Mammary epithelial cell (primary cell): ENCODE measurements at places on chromosomes 5 and 9.

DNA sequence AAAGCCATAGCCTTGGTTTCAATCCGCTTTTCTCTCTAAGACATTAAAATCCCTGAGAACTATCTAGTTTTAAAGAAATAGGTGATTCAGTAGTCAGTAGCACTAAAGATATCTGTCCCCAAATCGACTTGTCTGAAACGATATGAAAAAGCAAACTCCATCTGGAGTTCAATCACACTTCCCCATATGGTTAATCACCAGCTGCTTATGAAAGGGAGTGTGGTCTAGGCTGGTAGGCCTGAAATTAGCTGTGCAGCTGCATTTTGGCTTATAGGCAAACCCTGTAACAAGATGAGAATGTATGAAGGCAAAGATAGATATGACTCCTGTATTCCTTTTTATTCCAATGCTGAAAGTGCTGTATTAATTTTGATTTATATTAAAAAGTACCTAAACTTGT is 65.9 kb downstream of the DMRTA1 start:
- DNase-seq, result no peak

- no peak for DNase-seq
Observed at GRCh38 chr5:127907907-127908306, 175.7 kb upstream of the SLC12A2 start.

- peak; percentile 58 for DNase-seq
Observed at GRCh38 chr5:153981905-153982605, 56.7 kb downstream of the FAM114A2 start.

- no peak for DNase-seq
Observed at GRCh38 chr5:138648841-138649240, 73.6 kb upstream of the HSPA9 start.

DNA sequence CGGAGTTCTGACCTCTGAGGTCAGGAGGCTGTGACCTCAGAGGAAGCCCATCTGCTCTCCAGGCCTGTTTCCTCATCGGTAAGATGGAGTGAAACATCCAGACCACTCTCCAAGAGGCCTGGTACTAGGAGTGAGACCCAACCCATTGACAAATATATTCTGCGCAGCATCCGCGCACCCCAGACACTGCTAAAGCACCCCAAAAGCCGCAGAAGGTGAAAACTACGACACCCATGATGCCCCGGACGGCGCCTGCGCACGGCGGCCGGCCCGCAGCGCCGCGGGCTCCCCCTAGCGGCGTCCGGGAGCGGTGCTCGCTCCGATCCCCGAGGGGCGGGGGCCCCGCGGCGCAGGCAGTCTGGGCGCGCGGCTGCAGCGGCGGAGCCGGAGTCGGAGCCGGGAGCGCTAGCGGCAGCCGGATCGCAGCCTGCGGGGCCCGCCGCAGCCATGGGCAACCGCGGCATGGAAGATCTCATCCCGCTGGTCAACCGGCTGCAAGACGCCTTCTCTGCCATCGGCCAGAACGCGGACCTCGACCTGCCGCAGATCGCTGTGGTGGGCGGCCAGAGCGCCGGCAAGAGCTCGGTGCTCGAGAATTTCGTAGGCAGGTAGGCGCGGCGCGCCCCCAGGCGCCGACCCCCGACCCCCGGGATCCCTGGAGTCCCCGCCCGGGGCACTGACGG is at the start of gene DNM1:
TSS of gene DNM1 (plus strand) at position 356 of the 683 bp plus-strand sequence. CDS start at position 448, 92 bp downstream.
- peak; percentile 38 for DNase-seq

DNA sequence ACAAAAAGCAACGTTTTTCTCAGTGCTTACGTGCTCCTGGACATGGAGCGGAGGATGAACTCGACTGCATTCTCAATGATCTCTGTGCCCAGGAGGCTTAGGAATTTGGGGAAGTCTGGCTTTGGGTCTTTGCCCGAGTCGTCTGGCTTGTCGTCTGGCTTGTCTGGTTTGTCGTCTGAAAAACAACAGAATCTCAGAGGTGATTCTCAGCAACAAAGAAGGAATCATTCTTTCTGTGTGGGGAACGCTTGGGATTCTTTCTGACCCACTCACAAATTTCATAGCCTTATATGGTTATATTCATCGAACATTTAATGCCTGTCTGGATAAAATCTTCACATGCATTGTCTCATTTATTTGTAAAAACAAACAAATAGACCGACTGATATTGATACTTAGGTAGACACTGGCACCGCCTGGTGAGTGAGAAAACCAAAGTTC is 4.7 kb downstream of the C5orf46 start:
- no peak for DNase-seq

DNA sequence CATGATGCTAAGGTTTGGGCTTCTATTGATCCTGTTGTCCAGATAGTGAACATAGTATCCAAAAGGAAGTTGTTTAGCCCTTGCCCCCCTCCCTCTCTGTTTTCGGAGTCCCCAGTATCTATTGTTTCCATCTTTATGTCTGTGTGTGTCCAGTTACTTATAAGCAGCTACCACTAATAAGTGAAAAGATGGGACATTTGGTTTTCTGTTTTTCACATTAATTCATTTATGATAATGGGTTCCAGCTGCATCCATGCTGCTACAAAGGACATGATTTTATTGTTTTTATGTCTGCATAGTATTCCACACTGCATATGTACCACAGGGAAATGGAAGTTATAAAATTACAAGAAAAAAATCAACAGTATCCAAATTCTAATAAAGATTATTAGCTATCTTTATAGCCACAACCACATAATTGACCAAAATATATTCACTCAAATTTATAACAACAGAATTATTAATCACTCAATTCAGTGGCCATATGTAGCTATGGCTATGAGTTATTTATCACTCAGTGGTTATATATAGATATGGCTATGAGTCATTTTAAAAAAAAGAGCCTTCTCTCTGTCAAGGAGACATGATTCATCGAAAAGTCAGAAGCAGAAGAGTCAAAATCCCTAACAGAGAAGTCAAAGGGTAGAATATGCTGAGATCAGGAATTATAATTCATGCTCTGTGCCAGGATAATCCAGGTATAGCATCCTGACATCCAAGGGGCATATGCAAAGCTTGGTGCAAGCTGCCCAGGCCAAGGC is 367.5 kb downstream of the DEPDC1B start:
- peak; percentile 78 for DNase-seq

DNA sequence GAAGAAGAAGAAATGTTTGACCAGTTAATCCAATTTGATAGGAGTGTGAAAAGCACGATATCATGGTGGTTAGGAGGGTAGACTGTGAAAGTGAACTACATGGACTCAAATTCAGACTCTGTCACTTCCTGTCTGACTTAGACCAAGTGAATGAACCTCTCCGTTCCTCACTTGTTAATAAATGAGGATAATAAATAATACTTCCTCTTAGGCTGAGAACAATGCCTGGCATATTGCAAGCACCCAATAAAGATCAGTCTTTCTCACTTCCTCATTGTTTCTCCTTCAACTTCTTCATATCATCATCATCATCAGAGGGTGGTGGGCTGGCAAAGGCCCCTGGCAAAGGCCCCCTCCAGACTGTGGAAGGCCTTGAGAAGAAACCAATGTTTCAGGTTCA is 148.7 kb downstream of the CDK5RAP2 start:
- no peak for DNase-seq

DNA sequence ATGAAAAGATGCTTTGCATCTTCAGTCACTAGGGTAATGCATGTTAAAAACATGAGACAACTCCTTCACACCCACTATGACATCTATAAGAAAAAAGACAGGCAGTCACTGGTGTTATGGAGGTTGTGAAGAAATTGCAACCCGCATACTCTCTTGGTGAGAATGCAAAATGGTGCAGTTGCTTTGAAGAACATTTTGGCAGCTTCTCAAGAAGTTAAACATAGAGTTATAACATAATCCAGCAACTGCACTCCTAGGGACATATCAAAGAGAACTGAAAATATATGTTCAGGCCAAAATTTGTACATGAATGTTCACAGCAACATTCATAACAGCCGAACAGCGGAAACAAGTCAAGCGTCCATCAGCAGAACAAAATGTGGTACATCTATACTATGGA is 46.3 kb upstream of the TBC1D9B start:
- no peak for DNase-seq

DNA sequence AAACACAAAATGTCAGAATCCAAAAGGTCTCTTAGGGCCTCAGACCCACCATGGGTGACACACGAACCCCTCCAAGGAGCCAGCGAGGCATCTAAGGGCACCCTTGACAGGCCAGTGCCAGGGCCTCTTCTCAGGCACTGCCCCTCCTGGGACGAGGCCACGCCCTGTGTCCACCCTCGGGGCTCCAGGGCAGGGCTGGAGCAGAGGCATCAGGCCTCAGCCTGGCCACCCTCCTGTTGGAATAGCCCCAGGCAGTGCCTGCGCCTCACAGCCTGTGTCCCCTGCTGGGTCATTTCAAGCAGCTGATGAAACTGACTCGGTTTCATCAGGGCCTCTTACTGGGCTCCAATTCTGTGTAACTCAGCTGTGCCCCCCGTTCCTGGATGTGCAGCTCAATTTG is 32.8 kb upstream of the SUSD3 start:
- no peak for DNase-seq

- DNase-seq, result no peak
Observed at GRCh38 chr5:172377438-172377837, 76.9 kb downstream of the SH3PXD2B start.

DNA sequence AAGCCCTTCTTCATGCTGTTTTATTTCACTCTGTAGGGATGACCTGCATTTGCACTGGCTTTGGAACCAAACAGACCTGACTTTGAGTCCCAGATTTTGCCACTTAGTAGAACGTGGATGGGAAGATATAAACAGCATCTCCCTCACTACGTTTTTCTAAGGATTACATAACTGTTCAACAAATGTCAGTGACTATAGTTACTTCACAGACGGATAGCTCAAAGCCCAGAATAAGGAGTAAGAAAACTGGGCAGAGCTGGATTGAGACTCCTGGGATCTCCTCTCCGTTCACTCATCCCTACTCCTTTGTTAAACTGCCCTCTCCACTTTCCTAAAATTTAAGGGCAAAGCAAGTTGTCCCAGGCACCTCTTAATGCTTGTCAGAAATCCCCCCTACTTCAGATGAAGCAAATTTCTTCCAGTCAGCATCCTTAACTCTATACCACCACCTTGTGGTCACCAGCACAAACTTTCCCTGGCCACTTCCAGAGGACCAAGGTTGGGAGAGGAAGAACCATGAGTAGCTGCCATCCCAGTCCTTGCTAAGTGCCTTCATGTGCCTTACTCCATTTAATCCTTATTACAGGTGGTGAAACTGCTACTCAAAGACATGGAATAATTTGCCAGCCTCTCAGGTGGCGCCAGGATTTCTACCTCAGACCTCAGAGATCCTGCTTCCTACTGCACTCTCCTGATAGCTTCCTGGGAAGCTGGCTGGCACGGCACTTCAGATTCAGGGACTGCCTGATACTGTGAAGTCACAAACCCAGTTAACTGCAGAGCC is 38.4 kb downstream of the EGR1 start:
- peak; percentile 52 for DNase-seq

DNA sequence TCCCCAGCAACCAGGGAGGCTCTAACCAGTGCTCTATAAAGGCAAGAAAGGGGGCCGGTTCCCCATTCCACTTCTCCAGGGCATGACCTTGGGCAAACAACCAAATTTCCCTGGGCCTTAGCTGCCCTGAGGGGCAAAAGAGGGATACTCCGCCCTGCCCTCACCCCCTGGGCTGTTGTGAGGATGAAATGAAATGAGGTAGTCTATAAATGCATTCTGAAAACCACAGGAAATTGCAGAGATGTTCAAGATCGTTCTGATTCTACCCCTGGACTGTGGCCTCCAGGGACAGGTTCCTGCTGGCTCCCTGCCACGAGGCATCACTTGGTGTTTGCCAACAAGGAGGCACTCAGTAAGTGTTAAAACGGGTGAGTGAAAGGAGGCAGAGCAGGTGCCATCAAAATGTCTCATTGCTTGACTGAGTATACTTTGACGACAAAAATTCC is 5.7 kb downstream of the RAPGEF1 start:
- DNase-seq, result peak; percentile 33

DNA sequence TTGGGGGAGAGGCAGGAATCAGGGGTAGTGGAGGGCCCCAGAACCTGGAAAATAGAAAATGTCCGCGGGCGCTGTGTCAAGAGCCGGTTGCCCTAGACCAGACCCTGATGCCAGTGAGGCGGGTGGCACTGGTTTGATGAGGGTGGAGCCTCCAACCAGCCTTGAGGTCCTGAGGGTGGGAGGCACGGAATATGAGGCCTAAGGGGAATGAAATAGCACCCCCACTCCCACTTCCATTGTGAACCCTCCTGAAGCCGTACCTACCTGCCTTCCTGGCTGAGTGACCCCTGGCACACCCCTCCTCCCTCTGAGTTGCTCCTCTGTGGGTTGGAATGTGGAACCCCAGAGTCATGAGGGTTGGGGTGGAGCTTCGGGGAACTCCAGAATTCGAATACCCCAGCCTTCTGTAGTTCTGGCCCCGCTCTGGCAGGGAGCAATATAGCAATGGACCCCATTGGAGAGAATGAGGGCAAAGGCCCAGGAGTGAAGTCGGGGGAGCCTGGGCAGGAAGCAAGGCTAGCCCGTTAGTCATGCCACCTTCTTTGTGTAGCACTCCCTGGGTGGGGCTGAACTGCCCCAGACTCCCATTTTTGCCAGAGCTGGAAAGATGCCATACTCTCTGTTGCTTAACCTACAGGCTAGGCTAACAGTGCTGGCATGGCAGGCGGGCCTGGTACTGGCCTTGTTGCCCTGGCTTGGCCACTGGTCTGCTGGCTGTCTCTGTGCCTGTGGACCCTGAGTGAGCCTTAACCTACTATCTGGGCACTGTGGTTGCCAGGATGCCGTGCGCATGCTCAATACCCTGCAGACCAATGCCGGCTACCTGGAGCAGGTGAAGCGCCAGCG is 1.0 kb downstream of the FPGS start:
- peak; percentile 86 for DNase-seq
